ENCODE measurements at places on chromosomes 2 and 18. TPM values are rescaled to one million over a fixed set of nuclear protein-coding genes. Genes with fewer than 3 reads are reported as not detected.

PSMA8 gene
- not detected for total RNA-seq

PRKAG3 gene
- not detected for total RNA-seq

RABL2A gene
- 15.1 TPM for total RNA-seq

UGT1A8 gene
- total RNA-seq: not detected

DNA sequence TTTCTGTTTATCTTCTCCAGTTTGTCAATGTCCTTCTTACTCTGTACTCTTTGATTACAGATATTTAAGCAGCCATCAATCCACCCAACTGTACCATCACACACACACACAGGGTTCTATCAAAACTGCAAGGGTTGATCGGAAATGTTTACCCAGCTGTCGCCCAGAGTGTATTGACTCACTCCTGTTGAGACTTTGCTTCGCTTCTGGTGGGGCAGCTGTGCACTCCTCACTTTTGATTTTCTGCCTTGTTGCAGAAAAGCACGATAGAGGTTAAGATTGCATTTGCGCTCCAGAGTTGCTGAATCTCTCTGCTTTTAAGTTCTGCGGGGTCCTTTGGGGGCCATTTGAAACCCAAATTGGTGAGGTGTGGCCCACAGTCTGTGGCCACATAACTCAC is 216.2 kb downstream of the SETBP1 start:
- DNase-seq: no peak

DNA sequence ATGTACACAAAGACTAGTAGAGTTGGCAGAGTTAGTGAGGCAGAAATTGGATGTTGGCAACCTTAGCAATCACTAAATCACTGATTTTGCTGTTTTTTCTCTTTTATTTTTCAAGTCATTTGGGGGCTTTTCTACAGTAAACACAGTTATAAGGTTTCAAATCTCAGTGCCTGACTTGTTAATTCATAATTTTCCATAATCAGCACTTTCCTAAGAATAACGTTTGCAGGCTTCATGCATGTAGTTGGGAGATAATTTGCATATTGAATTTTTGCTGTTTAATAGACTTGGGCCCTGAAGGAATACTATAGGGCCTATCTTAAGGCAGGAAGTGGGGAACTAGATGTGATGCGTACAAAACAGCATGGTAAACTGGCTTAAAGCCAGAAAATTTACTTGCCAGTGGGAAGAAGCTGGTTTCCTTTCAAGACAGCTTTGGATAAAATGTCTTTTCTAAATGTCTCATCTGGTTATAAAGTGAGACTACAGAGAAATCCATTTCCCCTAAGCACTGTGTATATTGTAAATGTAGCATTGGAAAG is 127.2 kb upstream of the SMIM21 start:
- DNase-seq: no peak

SPAG16 gene
- total RNA-seq: 96.4 TPM

ACMSD gene
- not detected for total RNA-seq

GRCh38 chr2:160209516-160209856 is 9.4 kb upstream of the ITGB6 start:
- no peak for DNase-seq

GRCh38 chr2:43448011-43448821 is 147.6 kb downstream of the THADA start:
- no peak for DNase-seq

DNA sequence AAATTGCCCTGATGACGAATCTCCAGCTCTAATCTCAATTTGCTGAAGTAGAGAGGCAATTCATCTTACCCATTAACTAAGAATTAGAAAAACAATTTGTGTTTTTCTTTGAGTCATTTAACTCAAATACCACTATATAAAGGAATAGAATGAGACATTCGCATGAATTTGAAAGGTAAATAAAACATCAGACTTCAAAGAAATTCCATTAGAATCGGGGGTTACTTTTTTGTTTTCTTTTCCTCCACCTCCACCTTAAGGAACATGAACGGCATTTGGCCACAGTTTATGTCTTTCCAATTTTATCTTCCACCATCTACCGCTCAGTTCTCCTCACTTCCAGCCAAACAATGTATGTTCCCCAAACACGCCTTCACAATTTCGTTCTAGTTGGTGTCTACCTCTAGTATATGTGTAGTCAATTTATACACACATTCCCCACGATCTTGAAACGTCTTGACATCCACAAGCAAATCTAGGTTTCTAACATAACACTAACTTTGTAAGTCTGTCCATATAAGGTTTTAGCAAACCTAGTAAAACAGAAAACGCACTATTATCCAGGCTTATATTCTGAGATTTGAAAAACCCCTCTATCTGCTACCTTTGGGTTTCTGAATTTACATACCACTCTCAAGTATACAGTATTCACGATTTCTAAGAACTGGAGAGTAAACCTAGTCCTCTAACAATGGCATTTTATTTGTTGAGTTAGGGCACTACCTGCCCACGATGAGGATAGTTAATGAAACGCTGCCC is 1.2 kb upstream of the SMCHD1 start:
- no peak for DNase-seq

- DNase-seq: no peak
These were observed 528.0 kb upstream of the TNP1 start for GRCh38 chr2:217387776-217388387.

- DNase-seq: no peak
These were observed 324.9 kb upstream of the TCF4 start for GRCh38 chr18:55912919-55913318.

- DNase-seq: no peak
These were observed 474.9 kb downstream of the NRXN1 start for GRCh38 chr2:50556934-50557575.

AKAIN1 gene
- 3.6 TPM for total RNA-seq

MEP1B gene
- 0.78 TPM for total RNA-seq

- no peak for DNase-seq
These were observed 133.0 kb downstream of the COL6A3 start for GRCh38 chr2:237280939-237281338.

DNA sequence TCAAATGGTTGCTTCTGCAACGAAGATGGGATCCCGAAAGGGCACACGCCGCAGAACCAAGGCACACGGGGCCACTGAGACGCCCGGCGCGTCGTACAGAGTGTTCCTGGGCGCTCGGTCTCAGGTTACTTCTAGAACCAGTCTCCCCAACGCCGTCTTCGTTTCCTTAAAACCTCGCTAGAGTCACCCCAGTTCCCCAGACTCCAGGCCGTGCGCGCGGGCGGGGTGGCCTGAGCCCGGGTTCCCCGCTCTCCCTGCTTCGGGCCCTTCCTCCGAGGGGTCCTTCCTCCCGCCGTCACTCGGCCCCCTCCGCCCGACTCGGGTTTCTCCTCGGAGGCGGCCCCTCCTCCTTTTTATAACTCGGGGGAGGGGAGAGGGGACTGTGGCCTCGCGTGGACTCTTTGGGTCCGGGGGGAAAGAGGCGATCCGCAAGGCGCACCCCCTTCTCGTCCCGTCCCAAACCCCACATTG is 774 bp upstream of the FZD7 start:
- no peak for DNase-seq

GRCh38 chr2:173045181-173045580 is 30.5 kb upstream of the MAP3K20 start:
- no peak for DNase-seq

BIN1 gene
- total RNA-seq: 45.2 TPM

- no peak for DNase-seq
These were observed 9.2 kb downstream of the TGIF1 start for GRCh38 chr18:3458952-3459853.

UGP2 gene
- 83.9 TPM for total RNA-seq

GRCh38 chr18:58183226-58183625 is 139.2 kb downstream of the NEDD4L start:
- no peak for DNase-seq

DNA sequence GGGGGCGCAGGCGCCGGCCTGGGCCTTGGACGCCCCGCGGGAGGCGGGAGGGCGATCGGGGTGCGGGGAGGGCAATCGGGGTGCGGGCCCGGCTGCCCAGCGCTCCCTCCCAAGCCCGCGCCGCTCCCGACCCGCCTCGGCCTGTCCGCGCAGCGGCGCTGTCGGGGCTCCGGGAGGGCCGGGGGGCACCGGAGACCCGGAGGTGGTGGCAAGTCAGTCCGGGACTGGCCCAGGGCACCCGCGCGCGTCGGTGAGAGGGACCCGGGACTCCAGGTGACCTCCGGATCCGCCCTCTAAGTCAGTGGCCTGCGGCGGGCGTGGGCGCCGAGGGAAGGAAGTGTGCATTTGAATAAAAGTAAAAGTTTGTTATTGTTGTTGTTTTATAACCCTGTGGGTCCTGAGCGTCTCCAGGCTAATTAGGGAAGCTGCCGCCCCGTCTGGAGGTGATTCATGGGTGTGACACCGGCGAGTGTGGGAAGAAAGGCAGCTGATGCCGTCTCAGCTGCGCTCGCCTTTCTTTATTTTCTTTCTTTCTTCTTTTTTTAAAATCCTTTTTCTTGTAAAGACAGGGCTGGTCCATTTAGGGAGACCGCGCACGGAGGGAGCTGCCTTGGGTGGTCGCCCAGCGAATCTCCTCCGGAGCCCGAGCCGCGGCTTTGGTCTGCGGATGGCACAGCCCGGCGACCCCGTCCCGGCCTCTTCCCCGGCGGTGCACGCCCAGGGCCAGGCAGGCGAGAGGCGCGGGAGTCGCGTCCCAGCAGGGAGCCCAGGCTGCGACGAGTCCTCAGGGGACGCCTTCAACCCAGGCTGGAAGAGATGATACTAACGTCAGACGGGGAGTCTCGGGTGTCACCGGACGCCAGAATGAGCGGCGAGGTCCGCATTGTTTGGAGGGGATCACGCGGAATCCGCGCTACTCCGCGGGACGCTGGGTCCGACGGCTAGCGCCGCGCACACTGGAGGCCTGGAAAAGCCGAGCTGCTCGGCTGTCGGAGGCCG is 627 bp upstream of the CRACDL start:
- no peak for DNase-seq

- no peak for DNase-seq
These were observed 54.1 kb upstream of the AQP4 start for GRCh38 chr18:26919627-26920026.

GRCh38 chr2:178397002-178397605 is 53.9 kb downstream of the PRKRA start:
- DNase-seq: no peak

DNA sequence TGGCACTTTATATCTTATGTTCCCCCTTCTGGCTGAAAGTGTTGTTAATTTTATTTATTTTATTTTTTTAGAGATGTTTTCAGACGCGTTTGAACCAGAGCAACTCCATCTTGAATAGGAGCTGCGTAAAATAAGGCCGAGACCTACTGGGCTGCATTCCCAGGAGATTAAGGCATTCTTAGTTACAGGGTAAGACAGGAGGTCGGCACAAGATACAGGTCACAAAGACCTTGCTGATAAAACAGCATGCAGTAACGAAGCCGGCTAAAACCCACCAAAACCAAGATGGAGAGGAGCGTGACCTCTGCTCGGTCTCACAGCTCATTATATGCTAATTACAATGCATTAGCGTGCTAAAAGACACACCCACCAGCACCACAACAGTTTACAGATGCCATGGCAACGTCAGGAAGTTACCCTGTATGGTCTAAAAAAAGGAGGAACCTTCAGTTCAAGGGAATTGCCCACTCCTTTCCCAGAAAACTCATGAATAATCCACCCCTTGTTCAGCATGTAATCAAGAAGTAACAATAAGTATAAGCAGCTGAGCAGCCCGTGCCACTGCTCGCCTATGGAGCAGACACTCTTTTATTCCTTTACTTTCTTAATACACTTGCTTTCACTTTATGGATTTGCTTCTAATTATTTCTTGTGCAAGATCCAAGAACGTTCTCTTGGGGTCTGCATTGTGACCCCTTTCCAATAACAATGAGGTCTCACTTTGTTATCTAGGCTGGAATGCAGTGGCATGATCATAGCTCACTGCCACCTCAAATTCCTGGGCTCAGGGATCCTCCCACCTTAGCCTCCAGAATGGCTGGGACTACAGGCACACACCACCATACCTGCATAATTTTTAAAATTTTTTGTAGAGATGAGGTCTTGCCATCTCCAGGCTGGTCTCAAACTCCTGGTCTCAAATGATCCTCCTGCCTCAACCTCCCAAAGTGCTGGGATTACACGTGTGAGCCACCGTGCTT is 55.9 kb downstream of the CACNB4 start:
- no peak for DNase-seq

DNA sequence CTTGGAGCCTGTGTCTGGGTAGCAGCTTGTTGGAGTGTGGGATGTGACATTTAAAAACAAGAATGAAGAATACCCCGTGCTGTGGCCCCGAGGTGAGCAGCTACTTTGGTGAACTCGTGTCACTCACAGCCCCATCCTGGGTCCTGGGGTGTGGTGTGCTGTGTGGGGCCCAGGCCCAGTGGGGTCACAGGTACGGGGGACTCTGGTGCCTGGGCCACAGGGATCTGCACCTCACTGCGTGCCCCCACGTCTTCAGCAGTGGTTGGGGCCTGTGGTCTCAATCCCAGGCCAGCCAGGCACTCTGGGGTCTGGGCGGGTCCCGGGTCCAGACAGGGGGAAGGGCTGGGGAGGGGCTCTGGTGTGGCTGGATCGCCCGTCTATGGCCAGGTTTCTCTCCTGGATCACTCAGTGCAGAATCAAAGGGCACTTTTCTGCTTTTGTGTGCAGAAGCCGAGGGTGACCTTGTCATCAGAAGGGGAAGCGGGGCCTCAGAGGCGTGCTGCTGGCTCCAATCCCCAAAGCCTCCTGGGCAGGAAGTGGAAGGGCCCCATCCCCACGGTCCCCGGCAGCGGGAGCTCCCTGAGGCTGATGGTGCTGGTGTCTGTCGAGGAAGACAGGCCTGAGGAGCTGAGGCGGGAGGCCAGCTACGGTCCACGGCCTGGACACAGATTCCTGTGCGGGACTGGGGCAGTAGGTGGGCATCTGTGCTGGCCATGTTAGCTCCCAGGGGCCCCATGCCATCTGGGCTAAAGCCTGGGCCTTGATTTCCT is 1.4 kb downstream of the GPR35 start:
- no peak for DNase-seq

- no peak for DNase-seq
These were observed 9.9 kb upstream of the SLC66A3 start for GRCh38 chr2:11145350-11145749.

Measured in occipital lobe (tissue), 3 donors.